ENCODE measurements at places on chromosomes 2 and 18. TPM values are rescaled to one million over a fixed set of nuclear protein-coding genes. Genes with fewer than 3 reads are reported as not detected.

The PROKR1 gene
- not detected for total RNA-seq

The TMEM178A gene
- 1.4 TPM for total RNA-seq

The IER3IP1 gene
- total RNA-seq = 16.4 TPM

The CTLA4 gene
- total RNA-seq = not detected

The ANO7 gene
- total RNA-seq = 1.5 TPM

The ARHGAP28 gene
- total RNA-seq = 17.9 TPM

The XRCC5 gene
- 236 TPM for total RNA-seq

The LGALSL gene
- total RNA-seq = 26.3 TPM

Measured in chondrocyte (in vitro differentiated cells).